ENCODE measurements at places on chromosomes 1 and 21.
A peak's percentile ranks its signal among the peaks of the same experiment; 100 is the strongest.

DNA sequence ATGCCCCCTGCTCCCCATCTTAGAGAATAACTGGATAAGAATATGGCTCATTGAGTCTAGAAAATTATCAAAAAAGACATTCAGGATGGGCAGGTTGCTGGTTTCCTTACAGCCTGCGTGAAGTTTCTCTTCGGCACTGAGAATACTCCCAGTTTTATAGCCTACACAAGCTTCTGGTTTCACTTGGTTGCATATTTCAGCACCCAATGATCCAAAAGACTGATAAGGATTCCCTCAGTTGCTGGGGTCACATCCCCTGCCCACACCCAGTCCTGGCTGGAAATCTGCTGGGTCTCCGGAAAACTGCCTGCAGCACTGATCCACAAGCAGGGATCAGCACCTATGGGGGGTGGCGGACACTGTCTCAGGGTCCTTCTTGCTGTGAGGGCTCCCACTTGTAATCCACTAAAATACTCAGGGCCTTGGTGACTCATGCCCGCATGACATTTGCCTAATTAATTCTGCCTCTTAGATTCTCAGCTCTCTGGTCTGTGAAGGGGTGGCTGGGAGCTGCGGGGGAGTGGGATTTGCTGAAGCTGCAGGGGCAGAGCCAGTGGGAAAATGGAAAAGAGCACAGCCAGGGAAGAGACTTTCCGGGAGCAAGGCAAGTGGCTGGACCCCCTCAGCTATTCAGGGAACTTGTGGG, 142.5 kb downstream of the ZNF648 start:
- no peak for ATAC-seq

DNA sequence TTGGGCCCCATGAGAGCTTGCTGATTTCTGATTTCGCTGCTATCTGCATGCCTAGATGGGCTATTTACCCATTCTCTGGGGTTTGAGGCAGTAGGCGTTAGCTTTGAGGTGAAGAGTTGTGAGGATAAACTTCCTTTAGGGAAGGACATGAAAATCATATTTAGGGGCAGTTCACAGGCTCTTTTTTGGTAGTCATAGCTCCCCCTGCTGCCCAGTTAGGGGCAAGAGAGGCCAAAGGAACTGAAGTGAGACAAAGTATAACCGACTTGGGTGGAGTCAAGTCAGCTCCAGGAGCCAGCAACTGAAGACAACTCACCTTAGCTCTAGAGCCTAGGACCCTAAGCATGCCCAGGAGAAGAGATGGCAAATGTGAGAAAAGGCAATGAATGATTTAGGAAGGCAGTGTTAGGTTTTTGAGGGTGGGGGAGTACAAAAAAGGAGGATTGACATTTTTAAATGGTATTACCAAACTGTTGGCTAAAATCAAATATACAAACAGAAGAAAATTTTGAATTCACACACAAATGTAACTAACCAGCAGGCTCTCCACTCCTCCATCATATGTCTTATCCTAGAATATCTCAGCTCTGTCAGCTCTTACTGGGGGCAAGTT, 625.2 kb downstream of the LMO4 start:
- peak; percentile 78 for ATAC-seq

GRCh38 chr1:183390561-183390960, 27.6 kb downstream of the NMNAT2 start:
- no peak for ATAC-seq

DNA sequence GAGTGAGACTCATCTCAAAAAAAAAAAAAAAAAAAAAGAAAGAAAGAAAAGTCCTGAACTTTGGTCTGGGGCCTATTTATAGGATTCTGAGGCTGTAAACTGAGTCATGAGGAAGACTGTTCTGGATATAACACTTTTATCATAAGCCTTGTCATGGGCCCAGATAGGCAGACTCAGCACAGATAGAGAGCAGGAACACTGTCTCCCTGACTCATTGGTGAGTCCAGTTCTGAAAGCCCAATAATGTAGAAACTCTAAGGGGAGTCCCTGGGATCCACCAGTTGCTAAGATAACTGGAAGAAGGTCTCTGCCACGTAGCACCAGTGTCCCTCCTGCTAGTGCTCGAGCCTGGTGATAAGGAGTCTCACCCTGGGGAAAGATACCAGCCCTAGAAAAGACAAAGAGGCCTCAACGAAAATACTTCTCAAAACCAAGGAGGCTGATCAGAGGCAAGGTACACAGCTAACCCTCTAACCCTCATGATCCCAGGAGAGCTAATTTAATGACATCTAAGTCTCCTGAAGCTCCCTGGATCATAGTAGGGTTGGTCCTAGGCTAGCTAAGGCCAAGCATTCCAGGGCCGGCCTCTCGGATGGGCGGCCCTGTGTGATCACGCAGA, 43.5 kb downstream of the LPAR3 start:
- no peak for ATAC-seq

- ATAC-seq: no peak
Observed at GRCh38 chr21:25103500-25104207, 503.6 kb downstream of the MRPL39 start.

DNA sequence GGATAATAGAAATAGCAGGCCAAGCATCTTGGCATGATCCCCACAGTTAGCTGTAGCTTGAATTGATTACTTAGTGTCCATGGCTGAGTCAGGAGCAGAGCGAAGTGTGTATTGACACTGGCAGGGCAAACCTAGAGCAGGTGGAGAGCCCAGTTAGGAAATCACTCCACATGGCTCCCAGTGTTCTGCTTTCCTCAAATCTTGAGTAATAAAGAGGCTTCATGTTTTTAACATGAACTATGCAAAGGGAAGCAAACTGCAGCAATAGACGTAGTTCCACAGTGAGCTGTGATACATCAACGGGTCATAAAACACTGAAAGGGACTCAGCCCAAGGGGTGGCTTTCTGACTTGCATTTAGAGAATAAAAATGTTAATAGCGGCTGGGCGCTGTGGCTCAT, 28.9 kb downstream of the RHEX start:
- no peak for ATAC-seq

- ATAC-seq: no peak
Observed at GRCh38 chr1:116573431-116574095, 2.7 kb upstream of the CD58 start.

Data from esophagus mucosa (tissue), 1 donor.